ENCODE measurements at places on chromosomes 2 and 18.
A peak's percentile ranks its signal among the peaks of the same experiment; 100 is the strongest.

- no peak for DNase-seq
Observed at GRCh38 chr2:43524177-43524965, 71.5 kb downstream of the THADA start.

DNA sequence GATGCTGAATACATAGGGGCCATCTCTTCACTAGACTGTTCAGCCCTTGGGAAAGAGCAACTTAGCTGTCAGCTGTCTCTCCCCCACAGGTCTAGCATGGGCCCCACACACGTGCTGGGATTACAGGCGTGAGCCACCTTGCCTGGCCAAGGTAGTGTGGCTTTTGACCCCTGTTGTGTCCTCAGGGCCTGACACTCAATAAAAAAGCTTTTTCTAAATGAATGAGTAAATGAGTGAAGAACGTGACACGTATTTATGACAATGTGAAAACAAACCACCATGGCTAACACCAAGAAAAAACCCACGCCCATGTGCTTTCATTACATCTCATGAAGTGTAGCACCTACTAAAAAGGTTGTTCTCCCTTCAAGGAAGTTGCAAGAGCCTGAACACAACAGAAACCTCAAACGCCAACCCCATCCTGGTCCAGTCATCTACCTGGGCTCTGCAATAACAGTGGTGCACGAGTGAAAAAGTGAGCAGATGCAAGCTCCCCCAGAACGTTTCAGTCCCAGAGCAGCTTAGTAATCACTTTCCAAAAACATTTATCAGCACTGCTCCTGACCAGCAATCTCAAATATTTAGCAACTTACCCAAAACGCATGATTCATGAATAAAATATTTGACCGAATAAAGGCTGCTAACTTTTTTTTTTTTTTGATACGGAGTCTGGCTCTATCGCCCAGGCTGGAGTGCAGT lies 3.4 kb downstream of the WDFY1 start:
- DNase-seq = peak; percentile 44

DNA sequence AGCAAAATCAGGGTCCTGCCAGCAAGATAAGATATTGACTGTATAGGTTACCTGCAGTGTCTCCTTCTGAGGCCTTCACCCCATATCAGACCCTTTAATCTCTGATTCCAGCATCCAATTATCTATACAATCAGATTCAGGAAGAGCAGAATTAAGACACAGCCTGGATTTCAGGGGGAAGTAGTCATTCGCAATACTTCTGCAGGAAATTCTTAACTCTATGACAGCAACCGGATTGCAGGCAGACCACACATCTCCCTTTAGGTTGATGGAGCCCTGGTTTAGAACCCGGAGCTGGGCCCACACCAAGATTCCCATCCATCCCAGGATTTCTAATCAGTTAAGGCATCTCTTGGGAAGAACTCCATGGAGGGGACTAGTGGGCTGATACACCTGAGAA lies 9.5 kb downstream of the ARL4C start:
- no peak for DNase-seq

DNA sequence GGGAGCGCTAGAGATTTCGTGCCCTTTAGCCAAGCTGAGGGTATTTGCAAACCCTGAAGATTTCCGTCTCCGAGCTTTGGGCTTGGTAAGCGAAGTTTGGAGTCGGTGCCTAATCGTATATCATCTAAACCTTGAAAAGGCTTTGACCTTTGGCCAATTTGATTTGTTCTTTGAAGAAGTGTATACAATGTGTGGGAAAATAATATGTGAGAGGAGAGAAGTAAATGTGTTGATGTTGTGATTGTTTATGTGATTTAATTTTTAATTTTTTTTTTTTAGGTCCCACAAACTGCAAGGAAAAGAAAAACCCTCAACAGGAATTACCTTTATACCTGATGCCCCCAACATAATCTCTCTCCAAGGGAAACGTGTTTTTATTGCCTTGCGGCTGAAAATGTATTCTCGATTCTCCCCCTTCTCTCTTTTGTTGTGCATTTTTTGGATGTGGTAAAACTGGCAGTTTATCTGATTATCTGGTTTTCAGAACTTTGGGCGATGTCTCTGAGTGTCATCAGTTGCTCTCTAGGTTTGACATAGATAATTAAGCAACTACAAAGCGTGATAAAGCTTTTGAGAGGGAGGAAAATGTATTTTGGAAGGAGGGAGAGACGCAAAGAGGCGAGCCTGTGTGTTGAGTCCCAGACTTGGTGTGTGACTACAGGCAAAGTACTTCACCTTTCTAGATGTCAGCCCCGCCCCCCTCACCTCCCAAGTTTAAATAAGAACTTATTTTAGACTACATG lies 912 bp upstream of the FBXO11 start:
- no peak for DNase-seq

DNA sequence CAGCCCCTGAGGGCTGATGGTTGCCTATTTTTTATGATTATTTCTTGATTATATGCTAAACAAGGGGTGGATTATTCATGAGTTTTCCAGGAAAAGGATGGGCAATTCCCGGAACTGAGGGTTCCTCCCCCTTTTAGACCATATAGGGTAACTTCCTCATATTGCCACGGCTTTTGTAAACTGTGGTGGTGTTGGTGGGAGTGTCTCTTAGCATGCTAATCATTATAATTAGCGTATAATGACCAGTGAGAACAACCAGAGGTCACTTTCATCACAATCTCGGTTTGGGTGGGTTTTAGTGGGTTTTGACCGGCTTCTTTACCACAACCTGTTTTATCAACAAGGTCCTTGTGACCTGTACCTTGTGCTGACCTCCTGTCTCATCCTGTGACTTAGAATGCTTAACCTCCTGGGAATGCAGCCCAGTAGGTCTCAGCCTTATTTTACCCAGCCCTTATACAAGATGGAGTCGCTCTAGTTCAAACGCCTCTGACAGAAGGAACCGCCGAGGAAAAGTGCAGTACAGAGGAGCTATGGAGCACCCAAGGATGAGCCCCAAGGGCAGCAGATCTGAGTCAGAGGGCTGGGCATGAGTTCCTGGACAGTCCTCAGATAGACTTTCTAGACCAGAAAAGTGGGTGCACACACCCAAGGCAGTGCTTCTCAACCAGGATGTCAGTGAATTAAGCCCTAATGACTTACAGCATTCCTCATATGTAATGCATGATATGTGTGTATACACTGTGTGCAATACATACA lies 37.1 kb upstream of the ASAP2 start:
- no peak for DNase-seq
